Mammary epithelial cell (primary cell): ENCODE measurements at places on chromosomes 13 and 19. TPM values are rescaled to one million over a fixed set of nuclear protein-coding genes. Genes with fewer than 3 reads are reported as not detected.

Gene IGFL1
- polyA plus RNA-seq = 2.4 TPM

Gene RFPL4A
- polyA plus RNA-seq = not detected

Gene C13orf42
- not detected for polyA plus RNA-seq

Gene TLE2
- 0.87 TPM for polyA plus RNA-seq

Gene GJB2
- 144 TPM for polyA plus RNA-seq

Gene POSTN
- 0.26 TPM for polyA plus RNA-seq
